Neural progenitor cell (in vitro differentiated cells): ENCODE measurements at places on chromosomes 4 and X. TPM values are rescaled to one million over a fixed set of nuclear protein-coding genes. Genes with fewer than 3 reads are reported as not detected.

DNA sequence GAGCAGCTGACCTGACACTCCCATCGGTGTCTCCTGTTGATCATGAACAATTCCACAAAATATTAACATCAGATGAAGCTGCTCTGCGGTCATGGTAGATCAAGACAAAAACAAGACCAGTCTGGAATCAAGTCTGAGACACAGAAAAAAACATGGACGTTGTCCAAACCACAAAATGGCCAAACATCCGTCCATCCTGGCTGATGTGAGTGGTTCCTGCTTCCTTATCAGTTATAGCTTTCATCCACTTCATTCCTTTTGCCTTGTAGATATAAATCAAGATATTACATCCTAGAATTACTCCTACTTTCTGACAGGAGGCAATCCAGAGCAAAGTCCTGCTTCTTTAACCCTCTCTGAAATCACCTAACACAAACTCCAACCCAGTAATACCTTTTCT, 28.8 kb upstream of the PCSK1N start:
- DNase-seq: no peak
- no peaks in the 10 kb centered on the region for H3K4me1 ChIP-seq
- no peak overlapping the region for H3K27ac ChIP-seq
- no peaks in the 10 kb centered on the region for H3K36me3 ChIP-seq

GRCh38 chr4:185079271-185079905, 61.1 kb downstream of the HELT start:
- no peaks in the 10 kb centered on the region for H3K4me1 ChIP-seq
- H3K27me3 ChIP-seq: no peaks in the 10 kb centered on the region
- DNase-seq: no peak
- H3K36me3 ChIP-seq: no peaks in the 10 kb centered on the region

DNA sequence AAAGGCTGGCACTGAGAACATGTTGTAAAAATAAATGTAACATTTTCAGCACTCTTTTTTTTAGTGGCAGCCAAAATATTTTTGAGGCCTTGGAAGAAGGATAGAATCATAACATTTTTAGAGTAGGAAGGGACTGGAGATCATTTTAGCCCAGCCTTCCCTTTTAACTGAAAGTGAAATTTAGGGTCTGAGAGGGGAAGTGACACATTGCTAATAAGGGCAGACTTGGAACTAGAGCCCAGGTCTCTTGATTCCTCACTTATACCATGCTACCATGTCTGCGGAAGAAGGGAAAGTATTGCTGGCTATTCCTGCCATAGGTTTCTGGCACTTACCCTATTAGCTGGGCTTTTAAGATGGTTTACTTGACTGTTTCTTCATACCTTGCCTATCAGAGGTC, 4.8 kb downstream of the WDR44 start:
- H3K36me3 ChIP-seq: no peaks in the 10 kb centered on the region
- H3K27me3 ChIP-seq: no peaks in the 10 kb centered on the region
- no peak overlapping the region for H3K4me3 ChIP-seq
- no peak overlapping the region for H3K27ac ChIP-seq
- peaks cover 12% of the 10 kb centered on the region for H3K4me1 ChIP-seq

DNA sequence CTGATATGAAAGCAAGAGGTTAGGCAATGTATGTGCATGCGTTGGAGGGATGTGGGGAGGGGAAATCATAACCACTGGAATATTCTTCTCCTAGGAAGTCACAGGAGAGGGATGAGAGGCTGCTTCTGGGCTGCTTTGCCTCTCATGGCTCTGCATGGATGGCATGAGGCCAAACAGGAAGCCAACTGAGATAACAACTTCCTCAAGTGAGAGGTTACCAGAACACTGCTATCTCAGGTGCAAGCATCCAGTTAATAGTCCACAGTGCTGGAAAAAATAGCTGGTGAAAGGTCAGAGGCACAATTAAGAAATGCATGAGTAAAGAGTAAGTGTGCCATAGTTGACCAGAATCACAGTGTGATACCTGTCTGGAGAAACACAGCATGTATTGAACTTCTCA, 113.3 kb downstream of the ELOVL6 start:
- peaks cover 6% of the 10 kb centered on the region for H3K4me1 ChIP-seq
- peaks cover 6% of the 10 kb centered on the region for H3K36me3 ChIP-seq
- H3K4me3 ChIP-seq: no peak overlapping the region
- DNase-seq: no peak

- H3K4me1 ChIP-seq: no peaks in the 10 kb centered on the region
- no peak for DNase-seq
- no peaks in the 10 kb centered on the region for H3K27me3 ChIP-seq
- H3K36me3 ChIP-seq: no peaks in the 10 kb centered on the region
- no peak overlapping the region for H3K4me3 ChIP-seq
- no peak overlapping the region for H3K27ac ChIP-seq
Measured at GRCh38 chrX:139093201-139093600, 381.7 kb upstream of the FGF13 start.

- no peak overlapping the region for H3K4me3 ChIP-seq
- DNase-seq: no peak
Measured at GRCh38 chr4:177267911-177268310, 41.8 kb upstream of the NEIL3 start.

The PALLD gene
- 64.8 and 85.7 TPM in 2 replicates for total RNA-seq

GRCh38 chr4:109592367-109592766, 32.3 kb downstream of the MCUB start:
- H3K36me3 ChIP-seq: no peaks in the 10 kb centered on the region
- H3K27ac ChIP-seq: no peak overlapping the region
- H3K4me1 ChIP-seq: no peaks in the 10 kb centered on the region
- no peaks in the 10 kb centered on the region for H3K27me3 ChIP-seq
- no peak overlapping the region for H3K4me3 ChIP-seq
- DNase-seq: no peak

DNA sequence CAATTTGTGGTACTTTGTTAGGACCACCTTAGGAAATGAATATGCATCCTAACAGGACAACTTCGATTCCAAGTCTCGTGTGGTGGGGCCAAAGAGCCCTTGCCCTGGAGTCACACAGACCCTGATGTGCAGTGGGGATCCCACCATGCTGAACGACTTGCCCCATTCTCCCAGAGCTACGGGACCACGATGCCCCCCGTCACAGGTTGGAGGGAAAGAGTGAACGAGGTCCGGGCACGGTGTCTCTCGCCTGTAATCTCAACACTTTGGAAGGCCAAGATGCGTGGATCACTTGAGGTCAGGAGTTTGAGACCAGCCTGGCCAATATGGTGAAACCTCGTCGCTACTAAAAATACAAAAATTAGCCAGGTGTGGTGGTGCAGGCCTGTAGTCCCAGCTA, 14.4 kb upstream of the MSX1 start:
- H3K4me1 ChIP-seq: peaks cover 9% of the 10 kb centered on the region

DNA sequence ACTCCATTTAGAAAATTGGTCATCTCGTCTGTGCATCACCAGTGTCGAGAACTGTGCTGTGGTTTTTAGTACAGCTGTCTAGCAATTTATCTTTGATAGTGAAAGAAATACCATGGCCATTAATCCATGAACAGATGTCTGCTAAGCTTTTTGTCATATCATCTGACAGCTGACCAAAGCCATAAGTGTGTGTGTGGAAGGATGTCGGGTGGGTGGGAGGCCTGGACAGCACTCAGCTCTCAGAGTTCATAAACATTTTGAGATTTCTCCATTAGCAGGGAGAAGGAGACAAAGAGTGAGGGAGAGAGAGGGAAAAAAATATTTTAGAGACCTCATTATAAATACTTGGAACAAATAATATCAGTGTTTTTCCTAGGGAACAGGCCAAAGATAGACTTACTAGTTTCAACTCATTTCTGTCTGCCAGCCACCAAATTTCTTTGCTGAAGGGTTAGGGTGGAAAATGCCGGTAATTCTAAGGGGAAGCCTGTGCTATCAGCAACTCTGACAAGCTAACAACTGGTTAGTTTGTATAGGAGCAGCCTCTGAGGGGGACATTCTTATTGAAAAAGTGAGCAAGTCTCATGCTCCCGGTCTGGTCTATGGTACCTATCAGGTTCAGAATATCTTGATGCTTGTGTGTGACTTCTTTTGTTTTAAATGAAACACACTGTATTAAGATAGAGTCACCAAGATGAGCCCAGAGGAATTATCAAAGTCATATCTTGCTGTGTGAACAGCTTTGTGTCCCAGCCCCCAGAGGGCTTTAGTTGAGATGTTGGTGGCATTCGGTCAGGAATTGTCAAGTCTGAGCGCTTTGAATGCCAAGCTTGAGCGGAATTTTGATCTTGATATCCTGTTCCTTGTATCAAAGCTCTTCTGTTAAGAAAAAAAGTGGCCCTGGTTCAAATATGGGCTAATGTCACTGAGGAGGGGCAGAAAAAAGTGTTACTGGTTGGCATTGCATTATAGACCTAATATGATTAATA, 41.9 kb upstream of the PDLIM3 start:
- no peak overlapping the region for H3K4me3 ChIP-seq
- H3K27ac ChIP-seq: no peak overlapping the region
- peaks cover 5% of the 10 kb centered on the region for H3K4me1 ChIP-seq
- DNase-seq: no peak
- no peaks in the 10 kb centered on the region for H3K36me3 ChIP-seq

The SUPT20HL1 gene
- not detected in 2 replicates for total RNA-seq

GRCh38 chrX:107978707-107979307, 3.4 kb downstream of the TEX13B start:
- no peaks in the 10 kb centered on the region for H3K27me3 ChIP-seq
- peak; percentile 62 for DNase-seq
- no peaks in the 10 kb centered on the region for H3K36me3 ChIP-seq

DNA sequence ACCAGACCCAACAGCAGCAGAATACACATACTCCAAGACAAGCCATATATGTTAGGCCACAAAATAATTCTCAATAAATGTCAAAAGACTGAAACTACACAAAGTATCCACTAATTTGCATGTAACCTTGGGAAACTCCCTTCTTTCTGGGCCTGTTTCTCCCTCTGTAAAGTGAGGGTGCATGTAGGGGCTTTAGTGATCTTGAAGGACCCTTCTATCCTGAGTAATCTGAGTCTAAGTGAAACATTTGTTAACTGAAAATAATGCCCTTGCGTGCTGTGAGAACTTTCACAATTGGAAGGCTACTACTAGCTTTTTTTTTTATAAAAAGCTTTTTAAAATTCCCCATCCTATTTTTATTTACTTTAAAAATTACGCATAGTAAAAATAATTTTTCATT, 125.2 kb downstream of the NEXMIF start:
- no peaks in the 10 kb centered on the region for H3K27me3 ChIP-seq
- H3K27ac ChIP-seq: no peak overlapping the region
- H3K36me3 ChIP-seq: no peaks in the 10 kb centered on the region
- no peaks in the 10 kb centered on the region for H3K4me1 ChIP-seq
- DNase-seq: no peak

- H3K27me3 ChIP-seq: no peaks in the 10 kb centered on the region
- no peak for DNase-seq
- H3K27ac ChIP-seq: no peak overlapping the region
- H3K36me3 ChIP-seq: peaks cover 5% of the 10 kb centered on the region
Measured at GRCh38 chr4:113153529-113154101, 104.2 kb downstream of the ANK2 start.

The SORCS2 gene
- 5.2 and 12.9 TPM in 2 replicates for total RNA-seq

DNA sequence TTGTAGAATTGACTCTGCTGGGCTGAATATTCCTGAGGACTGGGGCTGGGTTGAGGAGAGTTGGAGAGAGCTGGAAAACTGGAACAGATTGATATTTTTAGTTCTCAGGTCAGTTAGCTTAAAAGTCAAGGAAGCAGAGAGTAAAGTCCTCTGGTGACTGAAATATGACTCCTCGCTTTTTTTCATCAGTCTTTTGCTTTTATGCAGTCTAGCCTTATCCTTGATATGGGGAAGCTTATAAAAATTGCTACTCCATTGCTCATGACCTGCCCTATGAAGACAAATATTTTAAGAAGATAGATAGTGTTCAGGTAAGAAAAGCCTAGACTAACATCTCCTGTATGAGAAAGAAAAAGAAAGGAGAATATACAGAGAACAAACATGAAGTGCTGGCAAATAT, 152.7 kb downstream of the C4orf33 start:
- DNase-seq: no peak
- no peak overlapping the region for H3K27ac ChIP-seq
- H3K4me1 ChIP-seq: no peaks in the 10 kb centered on the region
- no peaks in the 10 kb centered on the region for H3K36me3 ChIP-seq

DNA sequence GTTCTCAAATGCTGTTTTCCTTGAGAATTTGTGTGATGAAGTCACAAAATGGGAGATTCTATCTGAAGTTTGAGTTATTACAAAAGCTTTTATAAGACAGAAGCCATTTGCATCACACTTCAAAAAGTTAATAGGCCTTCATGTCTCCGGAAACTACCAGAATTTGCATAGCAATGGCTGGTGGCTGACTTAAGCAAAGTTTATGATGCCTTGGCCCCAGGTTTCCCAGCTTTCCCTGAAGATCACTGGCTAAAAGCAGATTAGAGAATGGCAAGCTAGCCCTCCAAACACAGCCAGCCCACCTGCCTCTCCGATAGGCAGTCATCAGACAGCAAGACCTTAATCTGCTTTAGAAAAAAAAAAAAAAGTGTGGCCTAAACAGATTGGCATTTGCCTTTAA, 197.8 kb downstream of the HS3ST1 start:
- no peak overlapping the region for H3K4me3 ChIP-seq
- no peaks in the 10 kb centered on the region for H3K27me3 ChIP-seq
- peaks cover 21% of the 10 kb centered on the region for H3K4me1 ChIP-seq
- no peaks in the 10 kb centered on the region for H3K36me3 ChIP-seq

- no peak for DNase-seq
- H3K36me3 ChIP-seq: no peaks in the 10 kb centered on the region
- no peak overlapping the region for H3K4me3 ChIP-seq
Measured at GRCh38 chr4:45438047-45438446, 685.8 kb downstream of the GABRG1 start.
